Gastroesophageal sphincter (tissue), 4 donors: ENCODE measurements at places on chromosomes 1 and 21. TPM values are rescaled to one million over a fixed set of nuclear protein-coding genes. Genes with fewer than 3 reads are reported as not detected.

- ATAC-seq = no peak
Observed at GRCh38 chr1:237566581-237566980, 324.1 kb downstream of the ZP4 start.

Gene MAP3K7CL
- 1.5 TPM for total RNA-seq

GRCh38 chr1:30511991-30512913 is 211.1 kb downstream of the MATN1 start:
- no peak for ATAC-seq

GRCh38 chr1:240768979-240769378 is 157.0 kb upstream of the GREM2 start:
- no peak for ATAC-seq

Gene MTARC2
- total RNA-seq = 19.0 TPM
